ENCODE measurements at places on chromosomes 6 and 20.

GRCh38 chr6:141561154-141561553, 571.6 kb upstream of the GJE1 start:
- no peak for DNase-seq

- DNase-seq = no peak
These were observed 61.1 kb upstream of the MARCKS start for GRCh38 chr6:113796038-113796437.

GRCh38 chr20:58660855-58661597, 9.9 kb downstream of the STX16 start:
- DNase-seq = peak; percentile 31

DNA sequence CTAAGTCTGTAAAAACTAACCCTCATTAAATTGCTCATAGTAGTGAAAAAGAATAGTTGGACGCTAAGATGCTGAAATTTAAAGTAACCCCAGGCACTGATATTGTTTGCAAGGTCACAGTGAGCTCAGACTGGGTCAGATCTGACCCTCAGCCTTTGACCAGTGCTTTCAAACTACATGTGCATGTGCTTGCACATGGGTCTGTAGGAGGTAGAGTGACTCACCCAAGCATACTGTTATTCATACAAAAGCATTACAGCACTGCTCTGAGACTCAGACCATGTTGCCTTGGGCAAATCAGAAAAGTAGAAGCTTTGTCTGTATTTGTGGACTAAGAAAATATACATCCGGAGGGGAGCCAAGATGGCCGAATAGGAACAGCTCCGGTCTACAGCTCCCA, 326.4 kb upstream of the MARCKS start:
- DNase-seq = no peak

DNA sequence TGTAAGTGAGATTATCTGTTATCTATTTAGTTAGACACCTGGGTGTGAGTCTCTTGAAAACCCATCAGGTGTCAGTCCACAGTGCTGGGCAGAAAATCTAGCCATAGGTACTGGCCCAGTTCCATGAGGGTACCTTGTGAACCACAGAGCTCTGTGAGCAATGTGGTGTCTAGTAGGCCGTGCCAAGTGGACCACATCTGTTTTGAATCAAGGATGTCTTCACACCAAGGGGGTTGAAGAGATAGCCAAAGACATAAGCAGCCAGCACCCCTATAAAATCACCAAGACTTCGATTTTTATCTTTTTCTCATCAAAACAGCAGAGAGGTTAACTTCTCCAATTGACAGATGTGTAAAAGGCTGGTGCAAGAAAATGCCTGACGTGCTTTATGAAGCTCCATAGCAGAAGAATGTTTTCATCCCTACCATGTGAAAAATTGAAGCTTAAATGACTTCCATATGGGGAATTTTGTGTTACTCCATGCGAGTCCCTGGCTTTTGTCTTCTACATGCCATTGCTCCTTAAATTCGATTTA, 368.7 kb downstream of the HAO1 start:
- no peak for DNase-seq

GRCh38 chr20:14193443-14193842, 144.0 kb downstream of the FLRT3 start:
- no peak for DNase-seq

DNA sequence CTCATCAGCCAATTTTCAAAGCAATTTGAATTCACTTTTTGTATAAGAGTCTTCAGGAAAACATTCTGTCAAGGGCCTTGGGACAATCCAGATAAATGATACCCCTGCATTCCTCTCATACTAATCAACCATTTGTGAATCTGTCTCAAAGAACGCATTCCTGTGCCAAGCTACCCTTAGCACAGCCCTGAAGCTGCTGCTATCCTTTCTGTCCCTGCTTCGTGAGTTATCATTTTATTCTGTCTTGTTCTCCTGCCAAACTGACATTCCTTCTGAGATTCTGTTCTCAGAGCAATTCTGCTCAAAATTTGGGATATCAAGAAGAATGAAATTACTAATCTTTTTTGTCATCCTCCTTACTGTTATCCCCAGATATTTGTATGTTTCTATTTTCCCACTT, 213.9 kb upstream of the STXBP5 start:
- no peak for DNase-seq

DNA sequence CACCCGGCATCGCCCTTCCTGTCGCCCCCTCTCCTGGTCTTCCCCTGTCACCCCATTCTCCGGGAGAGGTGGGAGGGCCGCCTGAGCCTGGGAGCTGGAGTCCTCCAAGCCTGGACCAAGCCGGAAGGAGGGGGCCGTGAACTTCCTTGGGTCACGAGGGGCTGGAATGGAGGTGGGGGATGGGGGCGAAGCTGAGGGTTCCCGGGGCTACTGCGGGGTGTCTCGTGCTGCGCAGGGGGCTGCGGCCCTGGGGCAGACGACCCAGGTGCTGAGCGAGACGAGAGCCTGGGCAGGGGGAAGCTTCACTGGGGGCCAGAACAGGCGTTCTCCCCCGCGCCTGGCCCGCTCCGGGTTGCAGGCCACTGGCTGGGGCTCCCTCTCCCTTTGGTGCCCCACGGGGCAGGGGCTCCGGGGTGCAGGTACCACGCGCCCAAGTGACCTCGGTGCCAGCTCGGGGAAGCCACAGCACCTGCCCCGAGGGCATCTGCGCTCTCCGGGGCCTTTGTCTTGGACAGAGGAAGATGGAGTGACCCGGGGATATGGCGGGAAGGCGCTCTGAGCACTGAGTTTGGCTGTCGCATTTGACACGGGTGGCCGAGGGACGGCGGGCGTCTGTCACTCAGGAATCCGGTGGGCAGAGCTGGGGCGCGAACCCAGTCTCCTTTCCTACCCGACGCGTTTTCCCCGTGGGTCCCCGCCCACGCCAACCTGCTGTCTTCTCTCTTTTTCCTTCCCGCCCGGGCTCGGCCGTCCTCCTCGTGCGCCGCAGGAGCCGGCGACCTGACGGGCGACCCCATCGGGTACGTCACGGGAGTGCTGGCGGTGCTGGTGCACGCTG, 1.2 kb downstream of the SLC35D3 start:
- DNase-seq = no peak

- DNase-seq = no peak
These were observed 3.0 kb downstream of the ENPP3 start for GRCh38 chr6:131640100-131640499.

DNA sequence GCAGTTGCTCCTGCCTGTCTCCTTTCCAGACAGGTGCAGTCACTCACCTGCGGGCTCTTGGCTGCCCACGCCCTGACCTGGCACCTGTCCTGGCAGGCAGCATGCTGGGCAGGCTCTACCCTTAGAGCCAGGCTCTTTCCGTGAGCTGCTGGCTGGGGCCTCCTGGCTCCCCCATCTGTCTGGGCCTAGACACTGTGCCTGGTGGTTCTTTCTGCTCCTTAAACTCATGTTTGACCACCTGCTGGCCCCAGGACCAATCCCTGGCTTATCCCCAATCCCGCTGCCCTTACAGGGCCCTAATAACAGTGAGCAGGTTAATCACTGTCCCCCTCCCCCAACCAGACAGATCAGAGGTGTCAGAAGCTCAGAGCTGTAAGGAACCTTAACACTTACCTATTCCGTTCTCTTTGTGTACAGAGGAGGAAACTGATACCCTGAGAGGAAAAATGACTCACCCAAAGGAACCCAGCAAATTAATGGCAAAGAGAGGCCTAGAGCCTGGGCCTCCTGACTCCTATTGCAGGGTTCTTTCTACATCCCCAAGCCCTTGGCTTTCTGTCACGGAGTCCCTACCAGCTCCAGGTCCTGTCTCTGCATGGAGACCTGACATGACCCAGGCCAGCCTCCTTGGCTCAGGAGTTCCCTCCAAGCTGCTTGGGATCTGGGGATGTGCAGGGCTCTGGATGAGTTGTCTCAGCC, 54.7 kb downstream of the RAB44 start:
- no peak for DNase-seq

DNA sequence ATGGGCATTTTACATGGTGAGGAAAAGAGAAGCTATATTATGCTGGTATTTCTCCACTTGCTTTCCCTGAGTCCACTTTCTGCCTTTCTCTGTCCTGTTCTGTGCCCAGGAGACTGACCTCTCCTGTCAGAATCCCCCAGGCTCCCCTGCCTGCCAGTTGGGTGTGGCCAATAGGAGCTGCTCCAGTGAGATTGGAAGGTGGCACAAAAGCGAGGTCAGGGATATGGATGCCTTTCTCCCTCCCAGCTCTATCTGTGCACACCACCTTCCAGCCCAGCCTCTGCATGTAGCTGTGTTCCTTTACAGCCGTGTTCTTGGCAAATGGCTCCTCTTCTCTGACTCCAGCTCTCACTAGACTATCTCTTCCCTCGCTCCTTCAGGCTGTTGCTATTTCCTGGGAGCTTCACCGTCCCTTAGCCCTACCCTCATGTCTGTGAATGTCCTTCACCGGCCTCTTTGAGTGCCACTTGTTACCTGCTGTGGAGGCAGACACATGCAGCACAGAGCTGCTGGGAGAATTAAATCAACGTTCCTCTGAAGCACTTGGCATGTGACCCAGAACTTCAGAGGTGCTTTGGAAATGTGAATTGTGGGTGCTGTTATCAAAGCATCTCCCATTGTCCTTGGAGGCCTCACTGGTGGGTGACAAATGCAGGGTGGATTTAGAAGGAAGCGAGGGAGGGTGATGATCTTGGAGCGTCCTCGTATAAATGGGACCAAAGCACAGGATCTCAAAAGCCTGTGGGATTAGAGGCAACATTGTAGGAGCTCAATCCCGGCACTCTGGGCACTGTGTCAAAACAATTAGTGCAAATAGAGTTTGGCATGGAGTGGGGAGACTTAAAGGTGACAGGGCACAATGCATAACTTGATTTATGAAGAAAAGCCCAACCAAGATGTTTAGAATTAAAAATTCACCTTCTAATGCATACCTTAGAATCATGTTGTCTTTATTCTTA, 28.9 kb upstream of the RALGAPA2 start:
- DNase-seq = no peak

DNA sequence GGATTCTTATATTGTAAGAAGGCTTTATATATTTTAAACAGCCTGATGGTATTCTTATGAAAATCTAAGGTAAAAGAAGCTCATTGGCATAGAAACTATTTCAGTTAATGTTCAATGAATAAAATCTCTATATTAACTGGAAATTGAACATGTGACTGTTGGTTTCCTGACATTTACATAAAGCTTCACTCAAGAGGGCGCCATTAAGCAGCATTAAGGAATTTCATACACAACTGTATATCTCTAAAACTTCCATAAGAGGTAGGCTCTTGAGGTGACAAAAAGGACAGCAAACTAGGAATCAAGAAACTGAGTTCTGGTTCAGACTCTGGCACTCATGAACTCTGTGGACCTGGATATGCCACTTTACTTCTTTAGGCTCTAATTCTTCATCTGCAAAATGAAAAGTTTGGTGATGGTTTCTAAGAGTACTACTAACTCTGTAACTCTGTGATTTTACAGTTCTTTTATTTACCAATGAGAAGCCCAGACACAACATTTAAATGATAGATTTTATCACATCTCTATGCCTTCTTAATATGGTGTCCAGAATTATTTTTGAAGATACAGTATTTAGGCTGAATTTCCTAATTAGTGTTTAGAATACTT, 147.5 kb downstream of the FLRT3 start:
- no peak for DNase-seq

GRCh38 chr20:57464642-57465211, 60.2 kb downstream of the CTCFL start:
- no peak for DNase-seq

GRCh38 chr20:46192376-46192944, 74.3 kb downstream of the CD40 start:
- no peak for DNase-seq

- DNase-seq = no peak
These were observed 27.1 kb downstream of the RIPOR2 start for GRCh38 chr6:24908650-24909035.

DNA sequence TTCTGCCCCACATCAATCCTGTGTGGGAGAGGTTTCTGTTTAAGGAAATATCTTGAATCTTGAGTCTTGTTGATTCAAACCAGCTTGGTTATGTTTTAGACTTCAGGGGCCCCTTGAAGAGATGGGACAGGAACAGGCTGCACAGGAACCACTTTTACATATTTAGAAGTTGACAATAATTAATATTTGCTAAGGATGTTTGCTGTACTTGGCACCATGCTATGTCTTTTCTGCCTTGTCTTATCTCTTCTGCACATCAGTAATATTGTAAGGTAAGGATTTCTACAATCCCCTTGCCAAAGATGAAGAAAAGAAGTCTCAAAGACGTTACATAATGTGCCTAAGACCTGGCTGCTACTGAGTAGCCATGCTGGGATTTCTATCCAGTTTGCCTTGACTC, 48.0 kb upstream of the PMEPA1 start:
- no peak for DNase-seq

DNA sequence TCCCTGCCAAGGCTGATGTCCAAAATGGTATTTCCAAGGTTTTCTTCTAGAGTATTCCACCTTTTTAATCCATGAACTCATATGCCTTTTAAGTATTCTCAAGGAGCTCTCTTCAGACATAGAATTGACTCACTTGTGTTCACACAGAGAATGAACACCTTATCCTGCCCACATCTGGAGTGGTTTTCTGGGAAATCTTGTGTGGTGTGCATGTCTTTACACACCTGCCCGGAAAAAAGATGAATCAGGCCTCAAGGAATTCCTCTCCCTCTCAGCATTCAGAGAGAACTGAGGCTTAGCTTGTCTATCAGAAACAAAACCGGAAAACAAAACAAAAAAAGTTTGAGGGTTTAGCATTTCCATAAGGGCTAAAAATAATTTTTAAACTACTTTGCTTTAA, 148.8 kb downstream of the TFAP2A start:
- no peak for DNase-seq

DNA sequence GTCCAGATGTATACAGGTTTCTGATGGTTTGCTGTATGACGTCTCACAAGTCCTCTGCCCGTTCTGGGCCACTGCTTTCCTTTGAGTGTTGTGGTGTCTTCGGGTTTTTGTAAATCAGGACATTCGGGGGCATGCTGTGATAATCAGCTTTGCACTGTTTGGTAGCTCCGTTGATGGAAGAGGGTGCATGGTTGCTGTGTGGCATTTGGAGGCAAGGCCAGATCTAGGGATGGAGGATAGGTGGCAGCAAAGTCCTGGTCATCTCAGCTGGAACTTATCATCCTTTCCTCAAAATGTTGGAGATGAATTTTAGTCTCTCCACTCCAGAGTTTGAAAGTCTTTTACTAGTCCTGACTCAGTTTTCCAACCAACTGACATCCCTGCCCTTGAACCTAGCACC, 91.0 kb downstream of the SCP2D1 start:
- no peak for DNase-seq

- no peak for DNase-seq
These were observed 242.9 kb downstream of the KCNQ5 start for GRCh38 chr6:72864799-72865198.

DNA sequence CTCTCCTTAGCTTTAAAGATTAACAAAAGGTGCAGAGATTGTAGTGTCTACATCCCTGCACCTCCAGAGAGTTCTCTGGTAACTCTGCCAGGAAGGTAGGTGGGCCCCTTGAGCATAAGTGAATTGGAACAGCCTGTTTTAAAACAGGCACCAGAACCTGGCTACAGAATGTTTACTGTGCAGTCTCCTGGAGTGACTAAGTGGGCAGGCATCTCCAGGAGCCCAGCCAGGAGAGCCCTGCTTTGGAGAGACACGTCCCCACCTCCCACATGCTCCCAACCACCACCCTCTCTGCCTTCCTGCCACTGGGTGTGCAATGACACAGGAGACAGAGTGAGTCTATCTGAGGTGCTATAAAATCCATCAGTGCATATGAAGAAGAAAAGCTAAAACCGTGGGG, 110.3 kb upstream of the EYA4 start:
- no peak for DNase-seq

- no peak for DNase-seq
These were observed 102.8 kb upstream of the BEND3 start for GRCh38 chr6:107218142-107218541.

Data from activated T-cell treated with anti-CD3 and anti-CD28 coated beads for 1 hour (primary cell).